NCI-H226 (cell line): ENCODE measurements at places on chromosomes 12 and 14.

DNA sequence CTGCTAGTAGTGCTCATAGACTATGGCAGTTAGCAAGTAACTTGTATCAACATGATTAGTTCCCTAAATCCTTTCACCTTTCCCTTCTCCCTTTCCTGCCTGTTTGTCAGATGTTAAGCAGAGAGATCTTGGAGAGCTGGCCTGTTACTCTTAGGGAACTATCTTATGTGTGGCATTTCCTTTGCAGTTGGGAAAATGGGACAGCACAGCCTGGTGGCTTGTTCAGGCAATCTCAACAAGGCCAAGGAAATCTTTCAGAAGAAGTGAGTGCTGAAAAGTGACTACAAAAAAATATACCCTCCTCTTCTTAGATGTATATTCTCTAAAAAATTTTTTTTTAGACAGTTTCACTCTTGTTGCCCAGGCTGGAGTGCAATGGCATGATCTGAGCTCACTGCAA lies 7.4 kb downstream of the PARP2 start:
- DNase-seq: no peak

DNA sequence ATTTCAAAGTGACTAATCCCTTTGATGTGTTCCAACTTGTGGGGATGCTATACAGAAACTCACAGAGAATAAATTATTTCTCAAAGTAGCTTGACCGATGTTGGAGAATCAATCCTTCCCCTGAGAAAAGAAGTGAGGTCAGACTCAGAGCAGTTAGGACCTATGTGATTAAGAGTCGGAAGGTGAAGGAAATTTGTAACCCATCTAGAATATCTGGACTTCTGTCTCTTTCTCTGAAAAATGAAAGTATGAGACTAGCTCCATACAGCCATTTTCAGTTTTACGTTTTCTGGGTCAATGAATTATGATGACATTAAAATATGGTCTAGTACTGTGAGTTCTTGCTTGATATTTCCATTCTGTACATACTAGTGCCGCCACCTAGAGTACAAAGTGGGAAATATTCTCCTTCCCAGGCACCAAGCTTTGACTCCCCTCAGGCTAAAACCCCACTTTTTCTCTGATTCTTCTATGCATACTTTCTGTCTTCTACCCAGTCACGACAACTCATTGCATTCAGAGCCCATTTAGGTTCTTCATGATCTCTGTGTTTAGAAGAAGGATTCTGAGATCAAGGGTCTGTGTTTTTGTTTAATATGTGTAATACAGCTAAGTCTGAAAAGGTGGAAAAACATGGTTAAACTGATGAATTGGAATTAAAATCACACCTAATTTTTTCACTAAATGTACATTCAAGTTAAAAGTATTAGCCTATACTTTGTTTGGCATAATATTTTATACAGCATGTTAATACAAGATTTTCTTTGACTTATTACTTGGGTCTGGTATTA lies 6.9 kb upstream of the NTS start:
- DNase-seq: peak; percentile 48

DNA sequence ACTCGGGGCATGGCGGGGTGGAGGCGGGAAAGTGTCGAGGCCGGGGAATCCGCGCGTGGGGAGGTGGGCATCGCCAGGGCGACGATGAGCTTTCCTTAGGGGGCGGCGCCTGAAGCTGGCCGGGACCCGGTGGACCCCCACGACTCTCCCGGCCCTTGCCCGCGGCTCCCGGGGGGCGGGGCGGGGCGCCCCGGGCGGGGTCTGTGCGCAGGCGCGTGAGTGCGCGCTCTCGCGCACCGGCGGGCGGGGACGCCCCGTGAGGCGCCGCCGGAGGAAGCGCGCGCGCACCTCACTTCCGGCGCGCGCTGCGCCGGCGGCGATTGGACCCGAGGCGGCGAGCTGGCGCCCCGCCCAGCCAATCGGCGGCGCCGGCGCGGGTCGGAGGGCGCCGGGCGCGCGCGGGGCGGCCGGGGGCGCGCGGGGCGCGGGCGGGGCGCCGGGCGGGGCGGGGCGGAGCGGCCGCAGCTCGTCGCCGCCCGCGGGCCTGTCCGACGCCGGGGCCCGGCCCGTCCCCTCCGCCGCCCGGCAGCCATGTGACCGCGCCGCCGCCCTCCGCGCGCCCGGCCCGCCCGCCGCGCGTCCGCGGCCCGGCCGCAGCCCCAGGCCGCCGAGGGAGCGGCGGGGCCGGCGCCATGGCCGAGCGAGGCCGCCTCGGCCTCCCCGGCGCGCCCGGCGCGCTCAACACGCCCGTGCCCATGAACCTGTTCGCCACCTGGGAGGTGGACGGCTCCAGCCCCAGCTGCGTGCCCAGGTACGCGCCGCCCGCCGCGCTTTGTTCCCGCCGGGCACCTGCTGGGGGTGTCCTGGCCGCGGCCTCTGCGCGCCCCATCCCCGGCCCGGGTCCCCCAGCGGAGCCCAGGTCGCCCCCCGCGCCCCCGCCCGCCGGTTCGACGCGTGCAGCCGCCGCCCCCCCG lies at the start of gene PACS2:
Gene PACS2 (plus strand): TSS at position 462 of the 914 bp plus-strand sequence. CDS start 171 bp downstream, at position 633.
- DNase-seq: peak; percentile 82

GRCh38 chr12:62643486-62643885 lies 176.9 kb downstream of the MON2 start:
- peak; percentile 19 for DNase-seq

GRCh38 chr12:122295877-122296276 lies 29.6 kb upstream of the VPS33A start:
- no peak for DNase-seq

- DNase-seq: no peak
Observed at GRCh38 chr12:129185855-129186254, 332.6 kb downstream of the GLT1D1 start.

DNA sequence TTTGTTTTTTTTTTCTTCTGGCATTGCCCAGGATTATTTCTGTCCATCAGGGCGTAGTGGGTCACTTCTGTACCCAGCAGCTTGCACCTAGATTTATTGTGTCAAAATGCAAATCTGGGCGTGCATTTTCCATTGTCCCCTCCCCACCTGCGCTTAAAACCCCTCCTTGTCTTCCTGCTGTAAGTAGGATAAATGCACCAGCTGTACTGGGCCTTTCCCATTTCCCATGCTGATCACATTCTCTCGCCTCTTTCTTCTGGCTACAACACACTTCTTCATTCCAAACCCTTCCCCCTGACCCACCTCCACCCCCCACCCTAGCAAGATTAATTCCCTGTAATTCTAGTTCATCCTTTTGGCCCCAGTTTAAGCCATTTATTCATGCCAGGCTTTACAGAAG lies 128.0 kb downstream of the ETV6 start:
- DNase-seq: no peak

DNA sequence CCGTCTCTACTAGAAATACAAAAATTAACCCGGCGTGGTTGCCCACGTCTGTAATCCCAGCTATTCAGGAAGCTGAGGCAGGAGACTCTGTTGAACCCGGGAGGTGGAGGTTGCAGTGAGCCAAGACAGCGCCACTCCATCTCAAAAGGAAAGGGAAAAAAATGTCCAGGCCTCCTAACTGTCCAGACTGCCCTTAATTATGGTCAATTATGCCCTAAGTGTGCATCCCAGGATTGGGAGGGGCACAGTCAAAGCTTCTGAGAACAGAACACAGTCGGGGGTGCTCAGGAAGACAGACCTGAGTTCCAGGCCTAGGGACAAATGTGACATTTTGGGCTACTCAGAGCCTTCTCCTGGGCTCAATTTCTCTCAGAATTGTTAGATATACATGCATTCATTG lies 31.8 kb upstream of the SMUG1 start:
- DNase-seq: no peak

DNA sequence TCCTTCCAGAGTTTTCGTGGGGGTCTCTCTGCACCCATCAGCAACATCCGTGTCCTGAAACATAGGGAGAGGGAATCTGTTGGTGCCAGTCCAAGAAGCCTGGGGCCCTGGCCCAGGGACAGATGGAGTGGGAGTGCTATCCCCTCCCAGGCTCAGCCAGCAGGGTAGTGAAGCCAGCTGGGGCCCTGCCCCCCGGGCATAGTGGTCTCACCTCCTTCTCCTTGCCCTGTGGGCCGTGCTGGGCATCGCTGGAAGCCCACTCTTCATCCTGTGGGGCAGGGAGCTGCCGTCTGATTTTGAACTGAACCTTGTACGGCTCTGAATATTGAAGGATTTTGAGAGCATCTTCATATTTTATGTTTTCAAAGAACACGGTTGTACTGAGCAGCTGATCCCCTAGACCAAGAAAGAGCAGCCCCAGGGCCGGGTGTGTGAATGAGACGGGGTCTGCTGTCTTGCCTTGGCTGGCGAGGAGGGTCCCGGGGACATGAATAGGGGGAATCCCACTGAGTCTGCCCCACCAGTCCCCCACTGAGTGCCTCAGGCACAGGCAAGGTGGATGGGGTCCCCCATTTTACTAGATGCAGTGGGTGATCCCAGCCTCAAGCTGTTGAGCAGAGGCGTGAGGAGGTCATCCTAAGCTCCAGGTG lies 23.3 kb downstream of the AHNAK2 start:
- no peak for DNase-seq

GRCh38 chr12:106096376-106096775 lies 42.4 kb downstream of the NUAK1 start:
- DNase-seq: no peak

- DNase-seq: no peak
Observed at GRCh38 chr14:99006276-99006675, 265.7 kb downstream of the BCL11B start.

DNA sequence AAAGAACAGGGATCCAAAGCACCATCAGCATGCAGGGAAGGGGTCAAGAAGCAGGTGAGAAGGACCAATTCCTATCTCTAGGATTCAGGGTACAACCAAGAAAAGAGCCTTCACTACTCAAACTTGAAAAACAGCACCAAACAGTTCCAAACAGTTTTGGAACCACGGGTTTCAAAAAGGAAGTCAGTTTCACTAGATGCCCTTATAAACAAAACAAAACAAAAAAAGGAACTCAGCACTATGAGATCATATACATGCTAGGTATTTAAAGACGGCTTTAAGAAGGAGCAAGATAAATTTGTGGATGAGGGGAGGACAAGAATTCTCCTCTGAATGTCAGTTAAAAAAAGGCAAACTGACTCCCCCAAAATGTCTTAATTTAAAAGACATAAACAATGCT lies 6.0 kb downstream of the INSM2 start:
- no peak for DNase-seq

- DNase-seq: no peak
Observed at GRCh38 chr12:97716356-97716755, 253.8 kb downstream of the RMST start.
